ENCODE measurements at places on chromosomes 3 and 15. TPM values are rescaled to one million over a fixed set of nuclear protein-coding genes. Genes with fewer than 3 reads are reported as not detected.

TMEM108 gene
- 0.84 TPM for total RNA-seq

GP9 gene
- not detected for total RNA-seq

MYO9A gene
- 65.7 TPM for total RNA-seq

GRAMD2A gene
- 5.9 TPM for total RNA-seq

ZIC1 gene
- 0.30 TPM for total RNA-seq

LSAMP gene
- 3.5 TPM for total RNA-seq

MESP2 gene
- total RNA-seq: 0.45 TPM

GNAT1 gene
- total RNA-seq: not detected

H1-8 gene
- not detected for total RNA-seq

SYNM gene
- total RNA-seq: 8.8 TPM

MASP1 gene
- total RNA-seq: 2.3 TPM

HRG gene
- total RNA-seq: 0.34 TPM

NR2E3 gene
- total RNA-seq: not detected

CDC25A gene
- total RNA-seq: 1.0 TPM

CPLX3 gene
- 0.34 TPM for total RNA-seq

GOLGA8R gene
- total RNA-seq: 4.6 TPM

PFKFB4 gene
- 8.8 TPM for total RNA-seq

Data from lower leg skin (tissue), 4 donors.